ENCODE measurements at places on chromosomes 3 and 15.

DNA sequence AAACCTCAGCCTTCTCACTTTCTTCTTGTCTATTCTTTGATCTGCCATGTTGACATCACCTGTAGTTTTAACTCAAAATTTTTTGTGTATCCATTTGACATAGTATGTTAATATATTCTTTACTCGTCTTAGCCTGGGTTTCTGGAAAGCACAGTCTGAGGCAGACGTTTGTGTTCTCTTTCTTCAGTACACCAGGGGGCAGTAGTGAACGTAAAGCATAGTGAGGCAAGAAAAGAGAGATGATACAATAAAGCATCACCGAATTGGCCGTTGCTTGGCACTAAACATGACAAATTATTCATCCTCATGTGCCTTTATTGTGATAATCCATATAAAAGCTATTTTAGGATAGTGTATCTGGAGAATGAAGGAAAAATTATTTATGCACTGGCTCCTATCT lies 141.0 kb upstream of the MYRIP start:
- DNase-seq: no peak

DNA sequence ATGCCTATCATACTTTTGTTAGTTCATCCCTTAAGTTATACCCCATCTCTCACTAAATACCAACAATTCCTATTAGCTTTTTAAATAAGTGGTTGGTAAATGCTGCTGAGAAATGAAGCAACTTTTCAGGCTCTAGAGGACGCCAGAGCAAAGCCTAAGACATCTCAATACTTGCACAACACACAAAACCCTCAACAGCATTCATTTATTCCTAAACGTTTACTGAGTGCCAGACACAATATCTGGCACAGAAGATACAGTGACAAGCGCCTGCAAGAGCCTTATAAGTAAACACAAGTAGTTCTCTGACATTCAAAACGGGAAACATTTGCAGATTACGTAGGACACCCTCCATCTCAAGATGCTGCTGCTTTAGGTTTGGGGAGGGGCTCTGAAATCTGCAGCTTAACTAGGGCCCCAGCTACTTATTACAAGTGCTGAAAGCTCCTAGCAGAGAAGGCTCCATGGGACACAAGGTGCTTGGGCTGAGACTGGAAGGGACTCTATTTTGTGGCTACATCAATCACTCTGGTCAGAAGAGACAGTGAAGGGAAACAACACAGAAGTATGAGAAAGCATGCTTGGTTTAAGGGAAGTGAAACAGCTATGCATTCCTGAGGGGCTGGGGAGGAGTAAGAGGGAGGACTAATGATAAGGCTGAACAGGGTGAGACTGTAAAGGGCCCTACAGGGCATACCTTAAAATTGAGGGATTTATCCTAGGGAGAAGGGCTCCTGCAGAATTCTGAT lies 311.3 kb downstream of the PLCL2 start:
- no peak for DNase-seq

- DNase-seq: no peak
Measured at GRCh38 chr3:11273891-11274291, 1.7 kb downstream of the ATG7 start.

DNA sequence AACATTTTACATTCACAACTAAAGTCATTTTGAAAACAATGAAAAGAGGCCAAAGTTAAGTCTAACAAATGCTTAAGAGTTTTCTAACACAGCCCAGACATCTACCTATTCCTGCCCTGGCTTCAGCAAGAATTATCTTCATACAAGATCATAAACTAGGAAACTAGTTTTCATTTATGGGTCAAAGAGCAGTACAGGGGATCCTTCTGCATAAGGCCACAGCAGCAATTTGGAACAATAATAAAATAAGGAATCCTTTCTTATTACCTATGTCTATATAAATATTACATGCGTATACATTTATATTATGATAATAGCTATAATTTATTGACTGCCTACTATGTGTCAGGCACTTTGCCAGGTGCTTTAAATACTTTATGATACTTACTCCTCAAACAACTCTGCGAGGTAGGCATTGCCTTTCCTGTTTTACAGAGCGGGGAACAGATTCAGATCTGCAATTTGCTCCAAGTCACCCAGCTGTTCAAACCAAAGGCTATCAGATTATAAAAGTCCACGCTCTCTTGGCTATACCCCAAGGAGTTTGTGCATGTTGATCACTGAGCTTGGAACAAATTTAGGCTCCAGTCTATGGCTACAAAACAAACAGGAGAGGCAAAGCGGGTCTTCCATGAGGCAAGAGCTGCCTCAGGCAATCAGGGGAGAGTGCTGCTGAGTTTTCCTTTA lies 196.4 kb downstream of the RORA start:
- DNase-seq: no peak

DNA sequence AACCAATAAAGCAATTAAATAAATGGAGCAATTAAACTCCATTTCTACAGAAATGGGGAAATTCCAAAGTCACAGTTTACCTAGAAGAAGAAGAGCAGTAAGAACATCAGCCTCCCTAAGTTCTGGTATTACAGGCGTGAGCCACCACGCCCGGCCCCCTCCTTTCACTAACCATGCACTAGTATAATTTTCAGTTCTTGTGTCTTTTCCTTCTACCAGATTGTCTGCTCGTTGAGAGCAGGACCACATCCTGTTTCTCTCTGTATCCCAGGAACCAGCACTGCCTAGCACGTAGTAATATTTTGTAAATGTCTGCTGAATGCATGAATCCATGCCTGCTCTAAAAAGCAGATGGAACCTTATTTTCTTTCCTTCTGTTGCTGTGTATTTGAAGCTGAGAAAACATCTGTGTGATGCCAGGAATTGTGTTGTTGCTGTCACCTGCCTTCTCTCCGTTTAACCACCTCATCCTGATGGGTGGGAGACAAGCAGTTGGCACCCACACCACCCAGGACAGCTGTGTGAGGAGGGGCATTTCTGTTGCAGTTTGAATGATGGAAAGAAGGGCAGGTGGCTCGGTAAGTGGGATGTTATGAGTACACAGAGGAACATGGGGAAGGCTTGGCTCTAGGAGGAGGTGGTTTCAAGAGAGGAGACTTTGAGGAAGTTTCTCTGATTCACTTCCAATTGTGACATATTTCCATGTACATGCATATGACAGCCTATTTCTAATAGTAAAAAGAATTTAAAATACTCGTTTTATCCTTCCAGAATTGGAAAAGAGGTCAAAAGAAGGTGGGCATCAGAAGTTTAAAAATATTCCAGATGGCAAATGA lies 30.1 kb downstream of the PXYLP1 start:
- no peak for DNase-seq

- DNase-seq: no peak
Measured at GRCh38 chr3:71305231-71306206, 278.0 kb downstream of the FOXP1 start.

DNA sequence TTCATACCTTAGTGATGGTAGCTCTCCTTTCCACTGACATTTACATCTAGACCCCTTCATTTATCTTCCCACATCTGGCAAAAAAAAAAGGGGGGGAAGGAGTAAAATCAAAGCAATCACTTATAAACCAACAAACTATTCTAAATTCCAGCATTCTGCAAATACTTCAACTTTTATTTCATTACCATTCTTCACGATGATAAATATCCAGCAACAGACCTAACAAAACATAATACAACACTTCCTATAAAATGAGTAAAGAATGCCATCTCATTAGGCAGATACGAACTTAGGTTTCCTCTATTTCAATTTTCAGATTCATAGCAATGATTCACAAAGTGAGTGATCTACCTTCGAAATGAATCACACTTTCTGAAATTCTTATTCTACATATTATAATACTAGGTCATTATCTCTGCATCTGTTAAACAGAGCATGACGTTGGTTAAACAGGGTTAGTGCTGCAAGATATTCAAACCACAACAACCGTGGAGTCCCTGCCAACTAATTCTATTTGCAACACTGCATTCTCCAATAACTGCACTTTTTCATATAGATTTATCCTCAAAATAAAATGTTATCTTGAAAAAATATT lies at the start of gene LRRFIP2:
TSS of gene LRRFIP2 (minus strand) at position 51 of the 595 bp plus-strand sequence. CDS start 25,599 bp downstream, outside the sequence.
- DNase-seq: no peak

- no peak for DNase-seq
Measured at GRCh38 chr15:90598031-90598577, 68.4 kb downstream of the CRTC3 start.

DNA sequence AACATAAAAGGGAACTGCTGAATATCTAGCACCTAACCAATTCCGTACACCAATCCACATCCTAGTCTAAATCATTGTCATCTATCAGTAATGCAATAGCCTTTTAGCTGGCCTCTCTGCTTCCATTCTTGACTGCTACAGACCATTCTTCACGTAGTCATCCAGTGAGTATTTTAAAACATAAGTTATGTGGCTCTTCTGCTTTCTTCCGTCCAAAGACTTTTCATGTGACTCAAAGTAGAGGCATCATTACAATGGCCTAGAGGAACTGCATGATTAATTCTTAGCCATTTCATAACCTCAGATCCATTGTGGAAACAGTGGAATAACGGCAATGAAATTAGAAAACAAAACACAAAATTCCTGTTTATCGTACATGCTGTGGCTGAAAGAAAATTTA lies 88.9 kb upstream of the CBLB start:
- no peak for DNase-seq

GRCh38 chr3:105996781-105997180 lies 128.0 kb upstream of the CBLB start:
- no peak for DNase-seq
